Stimulated activated CD8-positive, alpha-beta memory T cell treated with anti-CD3 and anti-CD28 coated beads, Interleukin-7, amount 100 ng/mL, for 24 hours (primary cell): ENCODE measurements at places on chromosomes 5 and 9.

- no peak for DNase-seq
These were observed 221.2 kb upstream of the ANKH start for GRCh38 chr5:15092801-15093200.

DNA sequence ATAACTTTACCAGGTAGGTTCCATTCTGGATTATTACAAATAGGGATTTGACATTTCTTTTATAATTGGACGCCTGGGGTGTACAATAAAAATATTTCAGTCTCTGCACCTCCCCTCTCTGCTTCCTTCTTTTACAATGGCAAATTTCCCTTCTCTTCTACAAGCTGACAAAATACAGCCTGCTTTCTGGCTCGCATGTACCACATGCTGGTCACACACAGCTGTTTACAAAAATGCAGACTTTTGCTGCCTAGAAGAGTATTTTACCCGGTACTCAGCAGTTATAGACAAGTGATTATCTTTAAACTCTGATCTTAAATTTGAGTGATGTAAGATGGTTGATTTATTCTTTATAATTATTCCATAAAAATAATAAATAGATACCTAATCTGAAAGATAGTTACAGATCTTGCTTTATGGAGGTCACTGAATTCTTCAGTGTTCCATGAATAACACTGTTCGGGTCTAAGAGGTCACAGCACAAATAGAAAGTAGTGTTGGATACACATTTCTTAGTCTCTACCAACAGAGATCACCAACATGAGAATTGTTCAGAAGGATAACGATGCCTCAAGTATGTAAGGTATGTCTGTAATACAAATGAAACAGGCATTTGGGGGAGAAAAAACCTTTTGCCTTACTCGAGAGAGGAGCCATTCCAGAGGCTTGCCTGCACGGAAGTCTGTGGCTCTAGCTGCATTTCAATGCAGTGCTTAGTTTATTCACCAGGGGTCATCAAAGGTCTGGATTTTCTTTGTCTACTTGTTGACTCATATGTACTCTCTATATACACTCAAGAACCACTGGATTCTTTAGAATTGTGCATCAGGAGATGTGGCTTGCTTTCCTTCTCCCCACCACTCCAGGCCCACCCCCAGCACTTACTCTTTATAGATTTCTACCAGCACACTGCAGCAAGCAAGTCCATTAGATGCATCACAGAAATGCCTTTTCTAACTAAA, 206.6 kb upstream of the RFX3 start:
- DNase-seq, result no peak

- no peak for DNase-seq
These were observed 276.1 kb downstream of the TAF11L14 start for GRCh38 chr5:17910318-17910717.

- no peak for DNase-seq
These were observed 457.5 kb downstream of the ENC1 start for GRCh38 chr5:74183041-74183440.

DNA sequence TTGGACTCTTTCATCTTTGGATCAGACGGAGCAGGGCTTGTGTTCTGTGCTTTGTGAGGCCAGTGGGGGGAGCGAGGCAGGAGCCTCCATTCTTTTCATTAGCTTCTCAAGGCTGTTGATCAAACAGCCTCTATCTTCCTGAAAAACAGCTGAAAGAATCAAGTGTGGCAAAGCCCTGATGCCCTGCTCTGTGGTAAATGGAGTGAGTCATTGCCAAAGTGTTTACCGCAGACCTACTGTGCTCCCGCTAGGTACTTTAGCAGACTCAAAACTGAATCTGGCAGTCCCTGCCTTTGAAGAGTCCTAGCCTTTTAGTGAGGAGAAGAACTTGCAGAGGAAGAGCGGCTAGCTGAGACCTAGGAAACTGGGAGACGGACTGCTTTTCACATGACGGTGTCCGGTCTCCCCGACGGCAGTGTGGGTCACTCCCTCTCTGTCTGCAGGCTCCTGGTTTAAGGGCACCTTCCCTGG, 3.3 kb downstream of the ANKRD33B start:
- DNase-seq, result no peak

DNA sequence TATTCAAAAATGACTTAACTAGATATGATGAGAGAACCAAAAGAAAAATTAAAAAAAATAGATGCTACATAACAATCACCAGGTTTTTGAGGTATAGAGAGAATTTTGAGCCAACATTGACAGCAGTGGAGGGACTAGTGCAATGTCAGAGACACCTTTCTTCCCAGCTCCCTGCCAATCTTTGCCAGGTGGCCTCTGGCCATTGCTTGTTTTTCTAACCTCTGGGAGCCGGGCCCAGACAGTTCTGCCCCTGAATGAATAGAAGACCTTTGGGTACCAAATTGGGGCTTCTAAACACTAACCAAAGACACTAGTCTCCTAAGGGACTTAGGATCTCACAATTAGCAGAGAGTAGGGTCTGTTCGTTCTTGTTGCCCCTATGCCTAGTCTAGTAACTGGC, 33.4 kb downstream of the FOXD1 start:
- no peak for DNase-seq
